ENCODE measurements at places on chromosomes 1 and 21.

GRCh38 chr1:117171900-117172511, 38.7 kb downstream of the VTCN1 start:
- DNase-seq = no peak

GRCh38 chr1:174786760-174787159, 213.0 kb upstream of the CACYBP start:
- DNase-seq = no peak

DNA sequence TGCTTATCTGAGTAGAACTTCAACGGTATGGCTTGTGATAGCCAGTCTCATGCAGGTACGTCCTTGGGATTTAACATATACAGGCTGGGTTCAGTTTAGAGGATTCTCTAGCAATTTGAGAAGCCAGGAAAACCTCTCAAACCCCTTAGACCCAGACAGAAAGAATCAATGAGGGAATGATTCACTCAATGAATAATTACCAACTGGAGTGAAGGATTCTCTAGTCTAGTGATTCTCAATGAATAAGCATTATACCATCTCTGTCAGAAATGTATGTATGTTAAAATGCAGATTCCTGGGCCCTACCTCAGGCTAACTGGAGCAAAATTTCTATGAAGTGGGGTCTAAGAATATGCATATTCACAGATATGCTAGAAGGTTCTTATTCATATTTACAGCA, 54.5 kb upstream of the APP start:
- no peak for DNase-seq

DNA sequence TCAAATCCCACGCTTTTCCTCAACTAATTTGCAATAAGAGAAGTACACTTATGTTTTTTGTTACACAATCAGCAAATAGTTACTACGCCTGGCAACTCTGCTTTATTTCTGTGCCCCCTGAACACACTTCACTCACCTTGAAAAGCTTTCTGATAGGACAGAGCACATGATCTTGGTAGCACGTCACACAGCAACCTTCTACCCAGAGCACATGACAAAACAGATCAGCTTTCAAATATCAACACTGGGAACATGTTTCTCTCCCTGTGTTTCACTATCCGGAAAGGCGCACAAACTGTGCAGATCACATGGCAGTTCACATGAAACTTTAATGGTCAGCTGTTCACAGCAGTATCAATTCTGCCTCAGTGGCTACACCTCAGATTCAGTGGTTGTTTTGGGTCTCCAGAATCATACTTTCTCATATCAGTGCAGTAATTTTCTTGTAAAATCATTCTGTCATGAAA, 2.2 kb downstream of the SLC19A2 start:
- DNase-seq = no peak

DNA sequence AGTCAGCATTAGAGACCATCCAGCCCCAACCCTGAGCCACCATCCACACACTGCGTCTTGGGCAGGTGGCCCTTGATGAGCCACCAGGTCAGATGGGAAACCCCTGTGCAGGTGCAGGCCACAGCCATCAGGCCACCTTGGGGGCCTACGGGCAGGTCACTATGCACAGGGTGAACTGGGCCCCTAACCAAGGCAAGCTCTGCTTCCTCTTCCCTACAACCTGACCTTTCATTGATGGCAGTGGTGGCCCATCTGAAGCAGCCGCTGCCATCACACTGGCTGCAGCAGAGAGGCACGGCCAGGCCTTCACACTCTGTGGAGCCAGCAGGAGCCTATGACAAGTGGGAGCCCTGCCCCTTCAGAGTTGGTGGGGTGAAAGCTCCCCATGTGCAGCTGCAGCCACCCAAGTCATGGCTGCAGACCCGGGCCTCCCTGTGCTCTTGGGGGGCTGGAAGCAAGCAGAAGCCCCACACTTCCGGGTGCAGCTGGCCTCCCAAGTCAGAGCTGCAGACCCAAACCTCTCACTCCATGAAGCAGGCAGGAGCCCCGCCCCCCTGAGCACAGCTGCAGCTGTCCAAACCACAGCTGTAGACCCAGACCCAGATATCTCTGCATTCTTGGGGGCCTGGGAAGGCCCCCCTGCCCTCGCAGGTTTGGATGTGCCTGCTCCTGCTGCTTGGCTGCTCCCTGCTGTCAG, 681.5 kb downstream of the MATN1 start:
- DNase-seq = no peak

- DNase-seq = no peak
Measured at GRCh38 chr1:26838474-26839338, 12.2 kb downstream of the ZDHHC18 start.

Measured in SHP77 (cell line).